ENCODE measurements at places on chromosomes 6 and 20.

DNA sequence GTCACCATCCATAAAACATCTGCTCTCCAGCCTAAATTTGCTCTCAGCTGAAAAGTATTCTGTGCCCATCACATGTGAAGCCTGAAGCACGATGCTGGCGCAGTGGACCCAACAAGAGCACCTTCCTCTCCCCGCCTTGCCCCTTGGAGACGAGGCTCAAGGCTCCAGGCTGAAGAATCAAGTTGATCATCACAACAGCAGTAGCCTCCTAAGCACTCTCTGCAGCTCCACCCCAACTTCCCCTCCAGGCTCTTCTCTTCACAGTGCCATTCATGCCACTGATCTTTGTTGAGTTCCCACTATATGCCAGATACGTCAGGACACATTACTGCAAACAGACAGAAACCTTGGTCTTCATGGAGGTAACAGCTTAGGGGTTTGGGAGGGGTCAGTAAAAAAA is 41.6 kb upstream of the ZNF217 start:
- no peak for DNase-seq

GRCh38 chr6:76592566-76592965 is 520.1 kb upstream of the IMPG1 start:
- DNase-seq: no peak

DNA sequence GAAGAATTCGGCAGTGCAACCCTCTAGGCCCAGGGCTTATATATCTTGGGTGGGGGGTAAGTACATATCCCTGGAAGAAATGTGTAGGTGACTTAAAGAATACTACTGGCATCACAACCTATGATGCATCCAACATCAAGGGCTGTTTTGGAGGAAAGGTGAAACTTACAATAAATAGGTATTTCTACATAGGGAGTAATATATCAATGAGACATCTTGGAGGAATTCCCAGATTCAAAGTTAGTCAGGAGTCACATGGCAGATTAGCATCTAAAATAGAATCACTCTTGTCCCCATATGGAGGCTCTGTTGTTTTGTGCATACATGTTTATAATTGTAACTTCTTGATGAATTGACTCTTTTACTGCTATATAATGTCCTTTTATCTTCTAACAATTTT is 375.5 kb downstream of the PAX1 start:
- no peak for DNase-seq

DNA sequence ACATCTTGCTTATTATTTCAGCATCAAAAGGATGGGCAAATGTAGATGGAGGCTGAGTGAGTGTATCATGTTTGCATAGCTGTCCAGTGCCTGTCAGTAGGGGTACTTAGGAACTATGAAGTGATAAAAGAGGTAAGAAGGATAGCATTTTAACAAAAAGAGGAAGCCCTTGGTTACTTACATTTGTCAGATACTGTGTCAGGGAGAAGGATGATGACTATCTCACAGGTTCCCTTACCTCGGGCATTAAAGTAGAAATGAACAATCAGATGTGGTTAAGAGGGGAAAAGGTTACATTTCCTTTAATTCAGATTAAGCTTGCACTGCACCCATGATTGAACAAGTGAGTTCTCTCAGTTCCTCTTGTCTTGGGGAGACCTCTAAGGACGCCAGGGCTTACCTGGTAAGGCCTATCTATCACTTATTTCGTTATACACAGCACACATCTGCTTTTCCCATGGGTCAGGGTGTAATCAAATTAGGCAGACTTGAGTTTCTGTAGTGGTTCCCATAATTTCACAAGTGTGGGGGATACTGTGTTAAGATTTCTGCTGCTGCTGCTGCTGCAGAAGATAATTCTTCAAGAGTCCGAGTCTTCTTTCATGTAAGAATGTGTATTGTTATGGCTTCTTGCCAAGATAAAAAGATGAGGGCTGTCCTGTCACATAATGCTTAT is 4.5 kb downstream of the FOXO3 start:
- DNase-seq: no peak

GRCh38 chr20:50278684-50279531 is 88.3 kb downstream of the CEBPB start:
- no peak for DNase-seq

- DNase-seq: no peak
These were observed 158.2 kb downstream of the QRSL1 start for GRCh38 chr6:106787327-106788196.

- DNase-seq: no peak
These were observed 268.7 kb downstream of the PTPRK start for GRCh38 chr6:128251445-128252340.

DNA sequence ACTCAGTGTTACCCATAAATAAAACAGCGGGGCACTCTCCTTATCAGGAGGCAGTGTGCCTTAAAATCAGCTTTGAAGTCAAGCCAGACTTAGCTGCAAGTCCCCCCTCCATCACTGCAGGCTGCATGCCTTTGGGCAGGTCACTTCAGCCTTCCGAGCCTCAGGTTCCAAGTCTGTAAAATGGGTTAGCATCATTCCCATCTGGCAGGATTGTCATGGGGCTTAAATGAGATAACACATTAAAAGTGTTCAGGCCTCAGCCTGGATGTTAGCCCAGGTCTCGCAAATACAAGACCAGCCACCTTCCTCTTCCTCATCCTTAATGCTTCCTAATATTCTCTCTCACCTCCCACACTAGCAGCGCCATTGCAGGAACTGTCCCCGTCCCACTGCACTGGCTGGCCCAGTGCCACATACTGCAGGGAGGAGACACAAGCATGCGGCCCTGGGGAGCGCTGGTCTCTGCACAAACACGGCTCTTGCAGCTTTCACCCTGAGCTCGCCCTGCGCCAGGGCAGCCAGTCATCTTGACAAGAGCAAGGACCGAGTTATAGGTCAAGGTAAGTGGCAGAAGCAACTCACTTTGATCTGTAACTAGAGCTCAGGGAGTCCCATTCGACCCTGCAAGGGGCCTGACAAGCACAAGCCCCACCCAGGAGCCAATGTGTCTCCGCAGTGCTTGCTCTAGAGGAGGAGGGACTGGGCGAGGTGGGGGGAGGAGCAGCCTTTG is 564.6 kb upstream of the AGPAT4 start:
- no peak for DNase-seq

DNA sequence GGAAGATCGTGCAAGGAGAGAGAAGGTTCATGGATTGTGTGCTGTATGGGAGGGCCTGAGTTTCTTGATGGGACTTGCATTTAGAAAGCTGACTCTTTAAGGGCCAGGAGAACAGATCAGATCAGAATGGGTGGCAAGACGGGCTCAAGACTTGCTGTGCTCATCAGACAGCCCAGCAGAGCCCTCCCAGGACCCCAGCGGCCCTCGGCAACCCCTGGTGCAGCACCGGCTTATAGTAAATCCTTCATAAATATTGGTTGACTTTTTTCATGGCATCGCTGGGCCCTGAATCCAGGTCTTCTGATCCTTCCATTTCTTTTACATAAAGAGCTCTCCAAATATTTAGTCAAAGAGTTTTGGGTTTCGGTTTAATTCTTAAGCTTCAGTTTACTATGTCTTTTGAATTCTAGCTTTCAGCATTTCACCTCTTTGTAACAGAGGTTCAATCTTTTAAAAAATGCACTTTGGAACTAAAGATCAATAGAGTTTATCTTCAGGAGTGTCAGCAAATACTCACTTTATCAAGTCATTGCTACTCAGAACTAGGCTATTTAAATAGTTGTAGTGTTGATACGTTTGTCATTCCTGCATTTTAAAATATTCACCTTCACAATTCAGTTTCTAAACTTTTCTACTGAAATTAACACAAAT is 205.6 kb downstream of the ZDHHC14 start:
- no peak for DNase-seq

DNA sequence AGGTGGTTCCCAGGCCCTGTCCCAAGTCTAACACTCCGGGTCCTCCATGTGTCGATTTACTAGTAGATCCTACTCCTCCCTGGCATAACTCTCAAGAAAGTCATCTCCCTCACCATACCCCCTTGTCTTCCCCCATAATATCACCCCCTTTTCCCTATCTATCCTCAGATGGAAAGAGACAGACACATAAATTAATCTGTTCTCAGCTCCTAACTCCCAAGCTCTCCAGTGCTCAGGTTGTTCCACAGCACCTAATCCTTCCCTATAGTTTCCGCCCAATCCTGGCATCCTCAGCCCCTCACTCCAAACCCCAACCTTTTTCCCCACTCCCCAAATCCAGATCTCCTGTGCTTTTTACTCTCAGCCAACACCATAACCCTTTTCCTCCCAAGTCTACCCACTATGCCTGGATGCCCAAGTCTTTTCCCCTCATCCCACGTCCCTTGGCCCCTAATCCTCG is 808 bp downstream of the ILRUN start:
- DNase-seq: no peak

GRCh38 chr6:36700831-36701230 is 3.2 kb downstream of the RAB44 start:
- no peak for DNase-seq

DNA sequence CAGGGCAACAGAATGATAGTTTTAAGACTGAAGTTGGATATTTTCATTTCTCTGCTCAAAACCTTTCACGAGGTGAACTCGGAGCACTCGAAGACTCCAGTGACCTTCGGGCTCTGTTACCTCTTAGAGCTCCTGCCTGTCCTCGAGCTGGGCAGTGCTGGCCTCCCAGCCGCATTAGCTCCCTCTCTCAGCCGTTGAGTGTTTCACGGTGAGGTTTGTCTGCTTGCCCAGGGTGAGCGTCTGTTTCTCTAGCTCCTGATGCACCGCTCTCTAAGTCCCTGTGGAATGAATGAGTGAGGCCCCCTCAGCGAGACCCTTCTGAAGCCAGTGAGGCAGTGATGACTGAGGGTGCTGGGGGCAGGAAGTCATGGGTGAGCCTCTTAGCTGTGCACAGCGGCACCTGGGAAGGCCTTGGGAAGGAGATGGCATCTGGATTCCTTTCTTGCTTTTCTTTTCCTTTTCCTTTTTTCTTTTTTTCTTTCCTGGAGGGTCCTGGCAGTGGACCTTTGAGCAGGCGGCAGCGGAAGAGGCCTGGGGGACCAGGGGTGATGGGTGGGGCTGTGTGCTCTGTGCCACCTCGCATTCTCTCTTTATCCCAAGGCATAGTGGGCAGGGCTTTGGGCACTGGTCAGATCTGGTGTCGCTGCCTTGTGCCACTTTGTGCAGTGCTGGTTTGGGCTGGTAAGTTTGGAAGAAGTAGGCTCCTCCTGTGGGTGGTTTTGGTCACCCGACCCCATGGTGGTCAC is 2.2 kb downstream of the PSMG4 start:
- DNase-seq: no peak

- DNase-seq: no peak
These were observed 56.9 kb downstream of the FAM229B start for GRCh38 chr6:112144145-112144926.

GRCh38 chr6:7218406-7218988 is 94.5 kb downstream of the SSR1 start:
- DNase-seq: no peak

DNA sequence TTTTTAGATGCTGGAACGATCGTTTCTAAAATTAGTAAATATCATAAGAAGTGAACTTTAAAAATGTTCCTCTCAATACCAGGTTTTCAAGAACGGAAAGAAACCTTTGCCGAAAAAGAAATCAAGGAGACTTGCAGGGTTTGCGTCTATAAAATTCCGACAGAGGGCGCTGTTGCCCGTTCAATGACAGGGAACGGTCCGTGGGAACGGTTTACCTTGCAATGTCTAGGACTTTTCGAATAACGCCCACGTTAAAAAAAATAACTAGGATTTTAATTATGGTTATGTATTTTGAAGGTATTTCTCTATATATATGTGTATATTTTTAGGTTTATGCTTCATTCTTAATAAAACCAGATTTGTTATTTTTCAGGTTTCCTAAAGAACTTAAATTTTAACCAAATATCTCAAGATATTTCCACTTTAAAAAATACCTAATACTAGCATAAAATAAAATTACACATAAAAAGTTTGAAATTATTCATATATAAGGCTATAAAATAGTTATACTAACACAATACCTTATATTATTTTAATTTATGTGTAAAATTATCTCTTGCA is 2.5 kb upstream of the TFAP2B start:
- DNase-seq: peak; percentile 27

- DNase-seq: no peak
These were observed 132.7 kb downstream of the PKHD1 start for GRCh38 chr6:51954681-51955080.

DNA sequence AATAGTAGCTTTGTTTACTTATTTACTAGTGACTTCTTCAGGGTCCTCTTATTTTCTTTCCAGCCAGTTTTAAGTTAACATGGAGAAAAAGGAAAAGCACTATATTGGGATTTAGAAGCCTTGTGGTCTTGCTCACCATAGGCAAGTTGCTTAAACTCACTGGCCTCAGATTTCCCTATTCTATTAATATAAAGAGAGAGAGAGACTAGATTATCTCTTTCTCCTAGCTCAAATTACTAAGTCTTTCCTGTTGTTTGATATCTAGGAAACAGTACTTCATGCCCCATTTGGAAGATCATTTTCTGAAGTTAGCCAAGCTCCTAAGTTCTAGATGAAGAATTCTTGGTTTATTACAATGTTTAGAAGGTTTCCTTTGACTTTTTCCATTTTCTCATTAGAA is 32.5 kb downstream of the CTNNBL1 start:
- no peak for DNase-seq

GRCh38 chr6:147869201-147869600 is 360.7 kb downstream of the SAMD5 start:
- DNase-seq: no peak

GRCh38 chr6:802701-803100 is 109.8 kb upstream of the EXOC2 start:
- no peak for DNase-seq

DNA sequence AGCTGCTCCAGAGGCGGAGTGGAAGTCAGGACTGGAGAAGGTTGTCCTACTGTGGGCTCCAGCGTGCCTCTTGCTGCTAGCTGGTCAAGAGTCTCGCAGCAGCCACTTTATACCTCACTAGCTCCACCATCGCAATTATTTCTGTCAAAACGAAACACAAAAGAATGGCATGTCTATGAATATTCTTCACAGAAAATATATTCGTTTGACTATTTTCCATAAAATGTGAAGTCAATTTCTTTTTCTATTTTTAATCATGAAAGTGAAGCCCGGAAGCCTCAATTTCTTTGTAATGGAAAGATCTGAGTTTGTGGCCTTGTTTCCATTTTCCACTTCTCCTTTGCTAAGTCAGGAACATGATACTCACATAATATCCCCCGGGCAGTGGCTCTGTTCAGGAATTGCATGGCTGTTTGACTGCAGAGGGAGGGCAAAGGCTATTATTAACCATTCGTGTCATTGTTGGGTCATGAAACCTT is 51.7 kb downstream of the DTD1 start:
- DNase-seq: no peak

Data from GOT3 (cell line).